ENCODE measurements at places on chromosomes 7 and 10.

DNA sequence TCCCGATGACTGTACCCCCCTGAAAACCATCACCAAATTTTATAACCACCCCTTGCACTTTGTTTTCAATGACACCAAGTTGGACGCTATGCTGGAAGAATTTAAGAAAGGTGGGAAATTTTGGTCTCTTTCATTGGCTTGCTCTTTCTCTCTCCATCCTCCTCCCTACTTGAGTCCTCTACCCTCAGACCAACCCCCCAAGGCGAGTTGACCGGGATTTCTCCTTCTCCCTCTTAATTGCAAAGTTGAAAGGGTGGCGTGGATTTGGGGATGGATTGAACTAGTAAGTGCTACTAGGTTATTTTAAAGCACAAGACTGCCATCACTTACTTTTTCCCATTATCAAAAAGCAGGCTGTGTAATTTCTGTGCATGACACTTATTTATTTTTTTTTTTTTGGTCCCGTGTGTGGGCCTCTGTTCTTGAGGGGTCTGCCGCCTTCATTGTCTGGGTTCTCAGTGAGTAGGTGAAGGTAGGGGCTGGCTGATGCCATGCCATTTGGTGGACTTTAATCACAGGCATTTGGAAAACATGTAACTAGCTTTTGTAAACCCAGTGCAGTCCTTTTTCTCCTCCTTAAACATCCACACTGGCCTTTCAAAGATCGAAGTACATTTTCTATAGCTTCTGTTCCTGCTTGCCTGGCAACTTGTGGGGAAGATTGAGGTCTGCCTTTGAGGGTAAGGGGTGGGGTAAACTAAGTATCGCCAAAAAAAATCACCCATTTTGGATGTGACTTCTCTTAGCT lies 2.1 kb downstream of the CNNM2 start:
- DNase-seq: no peak

GRCh38 chr7:140673063-140673773 lies 473 bp downstream of the ADCK2 start:
- DNase-seq: peak; percentile 39

DNA sequence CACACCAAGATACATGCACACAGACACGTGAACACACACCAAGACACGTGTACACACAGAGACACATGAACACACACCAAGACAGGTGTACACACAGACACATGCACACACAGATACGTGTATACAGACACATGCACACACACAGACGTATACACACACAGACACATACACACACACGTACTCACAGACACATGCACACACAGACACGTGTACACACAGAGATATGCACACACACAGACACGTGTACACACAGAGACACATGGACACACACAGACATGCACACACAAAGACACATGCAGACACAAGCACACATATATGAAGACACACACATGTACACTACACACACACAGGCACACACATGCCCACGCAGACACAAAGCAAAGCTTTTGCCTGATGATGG lies 134.6 kb downstream of the TCERG1L start:
- DNase-seq: no peak

- DNase-seq: no peak
These were observed 521.9 kb downstream of the TYW1 start for GRCh38 chr7:67518580-67518979.

DNA sequence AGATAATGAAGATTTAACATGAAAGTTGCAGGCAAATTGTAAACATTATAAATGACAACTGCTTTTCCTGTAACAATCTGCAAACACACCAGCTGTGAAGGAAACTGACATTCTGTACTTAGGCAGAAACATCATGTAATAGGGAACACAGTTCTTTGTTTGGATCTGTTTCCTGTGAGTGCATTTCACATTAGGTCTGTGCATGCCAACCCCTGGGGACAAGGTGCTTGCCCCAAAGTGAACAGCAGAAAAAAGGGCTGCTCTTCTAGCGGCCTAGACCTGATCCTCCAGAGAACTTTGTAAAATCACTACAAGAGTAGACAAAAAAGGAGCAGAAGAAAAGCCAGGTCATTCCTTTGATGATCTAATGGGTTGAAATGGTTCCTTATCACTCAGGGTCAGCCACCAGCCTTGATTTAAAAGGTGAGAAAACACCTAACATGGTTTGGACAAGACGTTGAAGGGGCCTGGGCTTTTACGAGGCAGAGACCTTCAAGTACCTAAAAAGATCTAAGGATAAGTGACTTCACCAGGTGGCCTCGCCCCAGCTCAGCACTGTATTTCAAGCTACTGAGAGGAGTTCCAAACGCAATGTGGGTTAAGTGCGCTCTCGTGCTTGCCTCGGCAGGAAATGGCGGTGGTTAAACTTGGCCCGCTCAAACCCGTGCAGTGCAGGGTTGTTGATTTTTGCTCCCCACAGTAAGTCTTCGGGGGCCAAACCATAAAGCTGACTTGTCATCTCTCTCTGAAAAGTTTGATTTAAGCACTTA lies 249.7 kb downstream of the CREB5 start:
- DNase-seq: no peak

- peak; percentile 58 for DNase-seq
These were observed 679 bp downstream of the LRRC20 start for GRCh38 chr10:70381471-70382421.

DNA sequence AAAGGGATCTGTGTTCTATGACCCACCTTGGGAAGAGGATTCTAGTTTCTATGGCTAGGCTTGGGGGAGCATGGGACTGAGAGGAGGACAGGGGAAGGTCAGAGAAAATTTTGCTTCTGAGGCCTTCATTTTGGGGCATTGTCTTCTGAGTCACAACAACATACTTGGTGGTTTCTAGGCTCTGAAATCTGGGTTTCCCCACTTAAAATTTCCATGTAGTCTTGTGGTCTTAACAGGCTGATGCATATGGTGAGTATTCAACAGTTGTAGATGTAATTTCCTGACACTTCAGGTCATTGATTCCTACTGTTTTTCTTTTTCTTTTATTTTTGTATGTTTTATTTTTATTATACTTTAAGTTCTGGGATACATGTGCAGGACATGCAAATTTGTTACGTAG lies 88.5 kb downstream of the ANKRD7 start:
- no peak for DNase-seq

DNA sequence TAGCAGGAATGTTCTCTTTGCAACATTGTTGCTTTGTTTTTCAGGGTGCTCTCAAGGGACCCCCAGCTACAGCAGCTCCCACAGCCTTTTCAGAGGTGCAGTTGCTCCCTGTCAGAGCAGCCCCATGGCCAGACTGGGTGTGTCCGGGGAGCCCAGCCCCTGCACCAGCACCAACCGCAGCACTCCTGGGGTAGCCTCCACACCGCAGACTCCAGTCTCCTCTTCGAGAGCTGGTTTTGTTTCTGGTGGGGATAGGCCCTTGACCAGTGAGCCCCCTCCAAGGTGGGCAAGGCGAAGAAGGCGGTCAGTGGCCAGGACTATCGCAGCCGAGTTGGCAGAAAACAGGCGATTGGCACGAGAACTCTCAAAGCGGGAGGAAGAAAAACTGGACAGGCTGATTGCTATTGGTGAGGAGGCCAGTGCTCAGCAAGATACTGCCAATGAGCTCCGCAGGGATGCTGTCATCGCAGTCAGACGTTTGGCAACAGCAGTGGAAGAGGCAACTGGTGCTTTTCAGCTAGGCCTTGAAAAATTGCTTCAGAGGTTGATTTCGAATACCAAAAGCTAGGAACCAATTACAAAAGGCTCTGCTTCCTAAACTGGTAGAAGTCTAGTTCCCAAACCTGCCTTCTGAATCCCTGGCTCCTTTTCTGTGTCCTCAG lies 5.4 kb downstream of the HSPA14 start:
- peak; percentile 37 for DNase-seq

DNA sequence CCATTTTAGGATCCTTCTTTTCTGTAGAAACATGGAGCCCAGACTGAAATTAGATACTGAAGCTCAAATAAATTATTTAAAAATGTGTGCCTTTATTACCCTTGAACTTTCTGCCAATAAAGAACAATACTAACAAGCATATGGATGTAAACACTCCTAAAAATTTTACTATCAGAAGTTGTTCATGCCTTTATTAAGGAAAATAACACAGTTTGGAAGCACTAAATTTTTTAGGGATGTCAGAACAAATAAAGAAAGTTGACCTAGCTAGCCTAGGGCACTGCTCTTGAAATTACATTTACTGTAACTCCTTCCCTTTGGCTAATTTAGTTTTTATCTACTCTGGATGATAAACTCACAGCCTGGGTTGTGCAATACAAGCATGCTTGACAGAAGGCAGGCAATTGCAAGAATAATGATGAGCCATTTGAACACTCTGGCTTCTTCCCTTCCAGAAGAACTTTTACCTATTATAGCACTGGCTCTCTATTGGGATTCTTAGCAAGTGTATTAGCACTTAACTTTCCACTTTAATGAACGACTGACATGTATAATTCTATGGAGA lies 351.7 kb upstream of the C7orf33 start:
- DNase-seq: no peak

DNA sequence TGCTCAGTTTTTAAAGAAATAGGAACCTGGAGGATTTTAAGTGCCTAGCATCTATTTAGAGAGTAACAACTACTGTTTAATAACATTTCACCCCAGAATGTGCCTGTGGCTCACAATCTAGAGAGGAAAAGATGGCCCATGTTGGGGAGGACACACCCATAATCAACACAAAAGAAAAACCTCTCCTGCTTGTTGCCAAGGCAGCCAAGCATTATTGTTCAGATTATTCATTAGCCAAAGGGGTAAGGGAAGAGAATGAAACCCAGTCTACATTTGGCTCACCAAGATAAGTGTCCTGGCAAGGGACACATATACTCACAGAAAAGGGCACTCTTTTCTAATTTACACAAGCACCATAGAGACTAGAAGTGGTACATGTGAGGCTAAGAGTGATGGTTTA lies 17.7 kb upstream of the IFIT1B start:
- DNase-seq: no peak

- no peak for DNase-seq
These were observed 38.4 kb upstream of the GDF10 start for GRCh38 chr10:47261556-47261955.

All from Ammon's horn (tissue), 1 donor.